Activated CD8-positive, alpha-beta T cell treated with anti-CD3 and anti-CD28 coated beads for 36 hours (primary cell): ENCODE measurements at places on chromosomes 5 and 9. TPM values are rescaled to one million over a fixed set of nuclear protein-coding genes. Genes with fewer than 3 reads are reported as not detected.

DNA sequence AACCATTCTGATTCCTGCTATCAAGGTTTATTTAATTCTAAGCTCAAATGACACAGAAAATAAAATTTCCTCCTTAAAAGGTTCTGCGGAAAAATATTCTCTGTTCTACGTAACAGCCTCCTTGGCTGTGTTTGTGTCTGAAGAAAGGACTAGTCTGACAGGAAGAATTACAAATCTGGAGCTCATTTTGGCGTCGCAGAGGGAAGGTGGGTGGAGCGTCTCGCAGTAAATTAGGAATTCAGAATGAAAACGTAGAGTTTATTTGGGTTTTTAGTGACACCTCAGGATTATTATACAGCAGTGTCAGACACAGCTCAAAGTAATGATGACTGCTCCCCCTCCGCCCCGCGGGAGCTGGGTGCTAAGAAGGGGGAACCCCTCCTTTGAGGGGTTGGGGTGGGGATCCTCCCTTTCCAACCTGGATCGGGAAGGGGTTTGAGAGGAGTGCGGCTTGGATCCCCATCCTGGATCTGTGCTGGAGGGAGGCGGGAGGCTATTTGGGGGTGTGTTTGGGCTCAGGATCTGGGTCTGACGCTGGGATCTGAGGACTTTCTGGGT is 933 bp upstream of the TGFBR1 start:
- H3K36me3 ChIP-seq = peaks cover 12% of the 10 kb centered on the region
- peak; percentile 37 for DNase-seq
- peak overlapping the region; percentile 86 for H3K27ac ChIP-seq
- H3K4me1 ChIP-seq = peaks cover 45% of the 10 kb centered on the region
- no peaks in the 10 kb centered on the region for H3K27me3 ChIP-seq

DNA sequence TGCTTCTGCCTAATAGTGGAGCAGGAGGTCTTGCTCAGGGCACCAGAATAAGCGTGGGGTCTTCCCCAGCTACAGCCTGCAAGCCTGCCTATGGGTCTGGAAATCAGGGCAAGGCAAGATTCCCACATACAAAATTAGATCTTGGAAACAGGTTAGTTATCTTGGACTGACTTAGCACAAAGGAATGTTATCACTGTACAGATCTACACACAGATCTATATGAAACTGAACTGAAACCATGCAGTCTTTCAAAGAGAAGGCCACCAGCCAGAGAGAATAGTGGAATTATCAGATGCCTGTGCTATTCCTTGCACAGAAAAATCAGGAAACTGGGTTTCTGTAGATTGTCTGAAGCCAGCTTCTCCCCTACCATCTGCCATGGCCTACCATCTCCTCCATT is 585.7 kb downstream of the ACTL7B start:
- no peaks in the 10 kb centered on the region for H3K4me1 ChIP-seq
- H3K27me3 ChIP-seq = no peaks in the 10 kb centered on the region
- DNase-seq = no peak
- H3K36me3 ChIP-seq = no peaks in the 10 kb centered on the region
- H3K27ac ChIP-seq = no peak overlapping the region

- H3K36me3 ChIP-seq = no peaks in the 10 kb centered on the region
- no peak overlapping the region for H3K4me3 ChIP-seq
- peaks cover 33% of the 10 kb centered on the region for H3K27me3 ChIP-seq
- DNase-seq = no peak
- H3K4me1 ChIP-seq = peaks cover 2% of the 10 kb centered on the region
Observed at GRCh38 chr9:121656941-121657470, 5.6 kb downstream of the DAB2IP start.

DNA sequence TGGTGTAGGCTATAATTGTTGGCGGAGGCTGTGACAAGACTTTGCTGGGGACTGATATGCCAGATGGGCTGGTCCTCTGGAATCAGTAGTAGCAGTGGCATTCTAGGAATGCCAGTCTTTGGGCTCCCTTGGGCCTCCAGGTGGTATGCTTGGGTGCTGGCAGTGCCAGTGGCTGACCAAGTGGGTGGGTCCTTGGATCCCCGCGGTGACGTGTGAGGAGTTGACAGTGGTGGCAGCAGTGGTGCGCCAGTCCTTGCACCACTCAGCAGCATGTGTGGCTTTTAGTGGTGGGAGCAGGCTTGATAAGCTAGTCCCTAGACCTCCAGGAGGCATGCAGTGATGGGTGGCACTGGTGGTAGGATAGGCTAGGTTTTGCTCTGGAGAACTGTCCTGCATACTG is 63.9 kb downstream of the UNC13B start:
- no peaks in the 10 kb centered on the region for H3K36me3 ChIP-seq
- H3K27me3 ChIP-seq = peaks cover 4% of the 10 kb centered on the region
- H3K4me3 ChIP-seq = no peak overlapping the region

DNA sequence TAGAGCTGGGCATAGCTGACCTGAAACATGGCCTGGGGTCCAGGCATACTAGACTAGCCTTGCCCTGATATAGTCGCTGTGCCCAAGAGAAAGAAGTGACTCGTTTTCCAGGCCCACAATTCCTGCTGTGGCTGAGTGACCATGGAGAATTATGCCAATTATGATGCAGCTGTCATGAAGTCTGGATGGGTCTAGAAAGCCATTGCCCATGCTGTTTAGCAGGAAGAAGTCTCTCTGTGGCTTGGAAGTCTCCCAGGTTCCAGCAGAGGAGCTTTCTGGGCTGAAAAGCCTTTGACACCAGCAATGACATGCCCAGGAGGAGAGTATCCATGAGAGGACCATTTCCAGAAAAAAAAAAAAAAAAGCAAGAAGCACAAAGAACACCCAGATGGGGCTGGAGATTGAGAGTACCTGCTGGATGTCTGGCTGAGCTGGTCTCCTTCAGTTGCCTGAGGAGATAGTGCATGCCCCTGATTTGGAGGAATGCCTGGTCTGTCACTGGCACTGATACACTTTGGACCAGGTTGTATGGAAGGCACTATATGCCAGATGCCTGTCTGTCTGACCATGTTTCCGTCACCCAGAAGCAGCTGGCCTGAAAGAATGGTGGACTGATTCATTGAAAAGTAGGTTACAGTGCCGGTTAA is 128.0 kb upstream of the EPB41L4A start:
- peaks cover 12% of the 10 kb centered on the region for H3K27me3 ChIP-seq
- H3K4me1 ChIP-seq = peaks cover 2% of the 10 kb centered on the region
- no peaks in the 10 kb centered on the region for H3K36me3 ChIP-seq
- no peak overlapping the region for H3K27ac ChIP-seq
- no peak overlapping the region for H3K4me3 ChIP-seq

DNA sequence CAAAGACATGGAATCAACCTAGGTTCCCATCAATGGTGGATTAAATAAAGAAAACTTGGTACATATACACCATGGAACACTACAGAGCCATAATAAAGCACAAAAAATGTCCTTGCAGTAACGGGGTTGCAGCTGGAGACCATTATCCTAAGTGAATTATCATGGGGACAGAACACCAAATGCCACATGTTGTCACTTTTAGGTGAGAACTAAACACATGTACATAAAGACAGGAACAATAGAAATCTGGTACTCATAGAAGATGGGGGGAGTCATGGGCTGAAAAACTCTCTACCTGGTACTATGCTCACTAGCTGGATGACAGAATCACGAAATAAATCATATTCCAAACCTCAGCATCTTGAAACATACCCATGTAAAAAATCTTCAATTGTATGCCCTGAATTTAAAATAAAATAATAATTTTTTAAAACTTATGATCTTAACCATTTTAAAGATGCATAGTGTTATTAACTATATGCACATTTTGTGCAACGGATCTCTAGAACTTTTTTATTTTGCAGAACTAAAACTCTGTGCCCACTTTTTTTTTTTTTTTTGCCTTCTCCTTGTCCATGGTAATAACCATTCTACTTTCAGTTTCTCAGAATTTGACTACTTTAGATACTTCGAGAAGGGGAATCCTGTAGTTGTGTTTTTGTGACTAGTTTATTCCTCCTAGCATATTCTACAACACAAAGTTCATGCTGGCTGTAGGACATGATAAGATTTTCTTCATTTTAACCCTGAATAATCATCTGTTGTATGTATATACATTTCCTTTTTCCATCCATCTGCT is 1081.6 kb upstream of the ACO1 start:
- no peaks in the 10 kb centered on the region for H3K27me3 ChIP-seq
- no peaks in the 10 kb centered on the region for H3K36me3 ChIP-seq
- H3K4me1 ChIP-seq = peaks cover 20% of the 10 kb centered on the region
- DNase-seq = no peak
- peak overlapping the region; percentile 17 for H3K27ac ChIP-seq

DNA sequence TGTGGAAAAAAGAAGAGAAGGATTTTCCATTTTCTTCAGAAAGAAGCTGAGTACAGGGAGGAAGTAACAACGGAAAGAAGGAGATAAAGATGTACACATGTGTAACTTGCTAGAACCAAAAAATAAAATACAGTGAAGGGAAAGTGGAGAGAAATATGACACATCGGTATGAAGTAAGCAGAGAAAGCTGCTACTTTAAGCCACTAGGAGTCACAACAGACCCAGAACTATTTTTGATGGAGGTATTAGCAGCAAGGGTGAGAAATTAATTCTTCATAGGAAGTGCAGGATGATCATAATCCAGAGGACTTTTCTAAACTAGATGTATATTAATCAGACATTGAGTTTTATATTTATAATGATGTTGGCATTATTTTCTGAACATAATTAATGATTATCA is 88.5 kb downstream of the FAM174A start:
- DNase-seq = no peak
- no peaks in the 10 kb centered on the region for H3K4me1 ChIP-seq
- no peaks in the 10 kb centered on the region for H3K36me3 ChIP-seq
- H3K27me3 ChIP-seq = no peaks in the 10 kb centered on the region

GRCh38 chr9:19424176-19424779 is 15.5 kb downstream of the ACER2 start:
- H3K4me1 ChIP-seq = no peaks in the 10 kb centered on the region
- no peak overlapping the region for H3K4me3 ChIP-seq
- no peaks in the 10 kb centered on the region for H3K36me3 ChIP-seq

GRCh38 chr5:60585618-60586017 is 114.3 kb downstream of the DEPDC1B start:
- no peaks in the 10 kb centered on the region for H3K4me1 ChIP-seq
- no peak overlapping the region for H3K27ac ChIP-seq
- no peak overlapping the region for H3K4me3 ChIP-seq
- H3K36me3 ChIP-seq = no peaks in the 10 kb centered on the region

- peak; percentile 82 for DNase-seq
- no peaks in the 10 kb centered on the region for H3K36me3 ChIP-seq
- no peak overlapping the region for H3K4me3 ChIP-seq
- H3K27ac ChIP-seq = no peak overlapping the region
Observed at GRCh38 chr9:7570107-7570720, 229.4 kb downstream of the DMAC1 start.

- H3K36me3 ChIP-seq = no peaks in the 10 kb centered on the region
- no peaks in the 10 kb centered on the region for H3K4me1 ChIP-seq
- no peak overlapping the region for H3K27ac ChIP-seq
- no peak overlapping the region for H3K4me3 ChIP-seq
- peaks cover 3% of the 10 kb centered on the region for H3K27me3 ChIP-seq
- no peak for DNase-seq
Observed at GRCh38 chr5:123671711-123672456, 159.9 kb downstream of the CSNK1G3 start.

DNA sequence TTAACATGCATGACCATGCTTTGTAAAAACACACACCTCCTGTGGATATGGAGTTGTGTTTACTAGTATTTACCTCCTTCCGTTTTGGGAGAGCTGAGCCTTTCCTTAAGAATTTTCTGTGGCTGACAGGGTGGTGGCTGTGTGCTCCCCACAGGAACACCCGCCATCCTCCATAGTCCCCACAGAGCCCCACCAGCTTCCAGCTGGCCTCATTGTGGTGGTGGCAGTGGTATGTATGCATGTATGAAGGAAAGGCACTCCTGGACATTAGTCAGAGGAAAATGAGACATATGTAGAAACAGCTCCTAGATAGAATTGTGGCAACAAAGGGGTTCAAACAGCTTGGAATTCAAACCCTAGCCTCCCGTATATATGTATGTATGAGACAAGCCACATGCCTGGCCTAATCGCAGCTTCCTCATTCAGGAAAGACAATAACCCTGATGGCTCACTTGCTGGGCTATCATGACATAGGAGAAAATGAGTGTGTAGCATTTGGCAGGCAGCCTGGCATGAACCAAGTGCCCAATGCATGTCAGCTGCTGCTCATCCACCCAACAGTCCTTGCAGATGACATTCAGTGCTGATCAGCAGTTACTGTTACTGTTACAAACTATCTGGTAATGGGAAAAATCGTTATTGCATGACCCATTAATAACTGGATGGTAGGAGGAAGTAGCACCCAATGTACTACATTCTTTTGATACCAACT is 459.7 kb downstream of the EBF1 start:
- no peak overlapping the region for H3K27ac ChIP-seq
- no peaks in the 10 kb centered on the region for H3K27me3 ChIP-seq
- no peaks in the 10 kb centered on the region for H3K4me1 ChIP-seq
- DNase-seq = no peak
- no peak overlapping the region for H3K4me3 ChIP-seq
- no peaks in the 10 kb centered on the region for H3K36me3 ChIP-seq

SMIM32 gene
- total RNA-seq = not detected

PCDHGB3 gene
- 0.16 TPM for total RNA-seq

PCDHGB1 gene
- total RNA-seq = not detected

RELL2 gene
- 35.6 TPM for total RNA-seq

PCDH1 gene
- 0.87 TPM for total RNA-seq
